PC-3 (cell line): ENCODE measurements at places on chromosomes 4 and X. TPM values are rescaled to one million over a fixed set of nuclear protein-coding genes. Genes with fewer than 3 reads are reported as not detected.
A peak's percentile ranks its signal among the peaks of the same experiment; 100 is the strongest.

Gene SPP1
- total RNA-seq: not detected in 2 replicates

Gene TMEM255A
- total RNA-seq: not detected in 2 replicates

GRCh38 chrX:24245202-24245601 lies 68.7 kb downstream of the SUPT20HL2 start:
- no peaks in the 10 kb centered on the region for H3K36me3 ChIP-seq
- no peaks in the 10 kb centered on the region for H3K27me3 ChIP-seq
- no peak overlapping the region for H3K27ac ChIP-seq
- DNase-seq: peak; percentile 36
- H3K4me3 ChIP-seq: no peak overlapping the region

- no peak overlapping the region for H3K27ac ChIP-seq
- no peaks in the 10 kb centered on the region for H3K4me1 ChIP-seq
- H3K36me3 ChIP-seq: no peaks in the 10 kb centered on the region
- no peak for DNase-seq
- no peak overlapping the region for H3K4me3 ChIP-seq
Observed at GRCh38 chrX:37409278-37409677, 60.1 kb downstream of the PRRG1 start.

- peak overlapping the region; percentile 13; the same call in 1 of the 2 replicates for H3K4me3 ChIP-seq
- H3K27me3 ChIP-seq: no peaks in the 10 kb centered on the region
- peak; percentile 64 for DNase-seq
Observed at GRCh38 chr4:86033171-86033570, 326.7 kb downstream of the MAPK10 start.

GRCh38 chrX:47272013-47272408 lies 39.2 kb downstream of the USP11 start:
- H3K4me1 ChIP-seq: no peaks in the 10 kb centered on the region
- no peak overlapping the region for H3K4me3 ChIP-seq
- H3K27ac ChIP-seq: no peak overlapping the region
- H3K36me3 ChIP-seq: no peaks in the 10 kb centered on the region

GRCh38 chr4:146211440-146211839 lies 2.9 kb upstream of the REELD1 start:
- H3K36me3 ChIP-seq: no peaks in the 10 kb centered on the region
- no peak overlapping the region for H3K27ac ChIP-seq
- H3K4me3 ChIP-seq: no peak overlapping the region
- peaks cover 3% of the 10 kb centered on the region; the same call in 1 of the 2 replicates for H3K4me1 ChIP-seq
- H3K27me3 ChIP-seq: peaks cover 6% of the 10 kb centered on the region; the same call in 1 of the 2 replicates
- DNase-seq: no peak

DNA sequence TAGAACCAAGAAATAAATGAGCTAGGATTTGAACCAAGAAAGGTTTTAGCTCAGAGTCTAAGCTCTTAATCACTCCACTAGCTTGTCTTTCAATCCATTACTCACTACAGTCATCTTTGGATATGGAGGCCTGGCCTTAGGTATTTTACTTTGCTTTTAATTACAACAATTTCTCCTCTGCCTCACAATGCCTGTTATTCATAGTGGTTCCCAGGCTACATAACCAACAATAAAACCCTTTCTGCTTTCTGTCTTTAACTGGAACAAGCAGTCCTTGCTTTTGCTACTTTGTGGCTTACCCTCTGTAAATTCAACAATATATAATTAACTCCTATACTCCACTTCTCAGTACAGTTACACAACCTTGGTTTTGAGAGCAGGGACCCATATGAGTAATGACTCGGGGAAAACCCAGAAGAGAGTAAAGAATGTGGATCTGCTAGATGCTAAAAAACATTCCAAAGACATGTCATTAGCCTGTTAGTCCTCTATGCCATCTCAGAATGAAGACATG lies 94.7 kb upstream of the NAP1L5 start:
- DNase-seq: peak; percentile 63
- no peaks in the 10 kb centered on the region for H3K27me3 ChIP-seq
- H3K27ac ChIP-seq: peak overlapping the region; percentile 7
- H3K4me3 ChIP-seq: no peak overlapping the region

- H3K27ac ChIP-seq: no peak overlapping the region
- peaks cover 10% of the 10 kb centered on the region for H3K36me3 ChIP-seq
- no peaks in the 10 kb centered on the region for H3K4me1 ChIP-seq
Observed at GRCh38 chr4:123050018-123050417, 127.6 kb upstream of the NUDT6 start.
